ENCODE measurements at places on chromosomes 5 and 9.

DNA sequence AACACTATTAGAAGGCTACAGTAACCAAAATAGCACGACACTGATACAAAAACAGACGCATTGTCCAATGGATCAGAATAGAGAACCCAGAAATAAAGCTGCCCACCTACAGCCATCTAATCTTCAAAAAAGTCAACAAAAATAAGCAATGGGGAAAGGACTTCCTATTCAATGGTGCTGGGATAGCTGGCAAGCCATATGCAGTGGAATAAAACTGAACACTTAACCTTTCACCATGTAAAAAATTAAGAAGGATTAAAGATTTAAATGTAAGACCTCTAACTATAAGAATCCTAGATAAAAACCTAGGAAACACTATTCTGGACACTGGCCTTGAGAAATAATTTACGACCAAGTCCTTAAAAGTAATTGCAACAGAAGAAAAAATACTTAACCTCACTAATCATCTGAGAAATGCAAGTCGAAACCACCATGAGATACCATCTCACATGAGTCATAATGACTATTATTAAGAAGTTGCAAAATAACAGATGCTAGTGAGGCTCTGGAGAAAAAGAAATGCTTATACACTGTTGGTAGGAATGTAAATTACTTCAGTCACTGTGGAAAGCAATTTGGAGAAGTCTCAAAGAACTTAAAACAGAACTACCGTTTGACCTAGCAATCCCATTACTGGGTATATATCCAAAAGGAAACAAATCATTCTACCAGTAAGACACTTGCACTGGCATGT, 203.3 kb upstream of the CDH9 start:
- no peak for DNase-seq

- no peak for DNase-seq
Measured at GRCh38 chr9:77291714-77292113, 114.4 kb downstream of the VPS13A start.

GRCh38 chr9:86486891-86487837, 133.0 kb upstream of the TUT7 start:
- no peak for DNase-seq

- no peak for DNase-seq
Measured at GRCh38 chr5:124662181-124662781, 84.2 kb downstream of the ZNF608 start.

DNA sequence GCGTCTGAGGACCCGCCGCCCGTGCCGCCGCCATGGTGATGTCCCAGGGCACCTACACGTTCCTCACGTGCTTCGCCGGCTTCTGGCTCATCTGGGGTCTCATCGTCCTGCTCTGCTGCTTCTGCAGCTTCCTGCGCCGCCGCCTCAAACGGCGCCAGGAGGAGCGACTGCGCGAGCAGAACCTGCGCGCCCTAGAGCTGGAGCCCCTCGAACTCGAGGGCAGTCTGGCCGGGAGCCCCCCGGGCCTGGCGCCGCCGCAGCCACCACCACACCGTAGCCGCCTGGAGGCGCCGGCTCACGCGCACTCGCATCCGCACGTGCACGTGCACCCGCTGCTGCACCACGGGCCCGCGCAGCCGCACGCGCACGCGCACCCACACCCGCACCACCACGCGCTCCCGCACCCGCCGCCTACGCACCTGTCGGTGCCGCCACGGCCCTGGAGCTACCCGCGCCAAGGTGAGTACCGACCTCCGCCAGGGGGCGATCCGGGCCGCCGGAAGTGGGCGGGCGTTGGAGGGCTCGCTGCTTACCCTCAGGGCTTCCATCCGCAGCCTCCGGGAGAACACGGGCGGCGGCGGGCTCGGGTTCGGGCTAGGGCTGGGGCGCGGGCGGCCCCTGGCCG, 8.5 kb downstream of the PRR7 start:
- peak; percentile 62 for DNase-seq

- DNase-seq, result no peak
Measured at GRCh38 chr5:142748568-142749249, 21.5 kb upstream of the ARHGAP26 start.

GRCh38 chr5:57839025-57839424, 356.4 kb upstream of the ACTBL2 start:
- DNase-seq, result no peak

- no peak for DNase-seq
Measured at GRCh38 chr5:137666461-137666850, 69.4 kb downstream of the KLHL3 start.

GRCh38 chr5:96402500-96402899, 30.5 kb downstream of the PCSK1 start:
- DNase-seq, result no peak

DNA sequence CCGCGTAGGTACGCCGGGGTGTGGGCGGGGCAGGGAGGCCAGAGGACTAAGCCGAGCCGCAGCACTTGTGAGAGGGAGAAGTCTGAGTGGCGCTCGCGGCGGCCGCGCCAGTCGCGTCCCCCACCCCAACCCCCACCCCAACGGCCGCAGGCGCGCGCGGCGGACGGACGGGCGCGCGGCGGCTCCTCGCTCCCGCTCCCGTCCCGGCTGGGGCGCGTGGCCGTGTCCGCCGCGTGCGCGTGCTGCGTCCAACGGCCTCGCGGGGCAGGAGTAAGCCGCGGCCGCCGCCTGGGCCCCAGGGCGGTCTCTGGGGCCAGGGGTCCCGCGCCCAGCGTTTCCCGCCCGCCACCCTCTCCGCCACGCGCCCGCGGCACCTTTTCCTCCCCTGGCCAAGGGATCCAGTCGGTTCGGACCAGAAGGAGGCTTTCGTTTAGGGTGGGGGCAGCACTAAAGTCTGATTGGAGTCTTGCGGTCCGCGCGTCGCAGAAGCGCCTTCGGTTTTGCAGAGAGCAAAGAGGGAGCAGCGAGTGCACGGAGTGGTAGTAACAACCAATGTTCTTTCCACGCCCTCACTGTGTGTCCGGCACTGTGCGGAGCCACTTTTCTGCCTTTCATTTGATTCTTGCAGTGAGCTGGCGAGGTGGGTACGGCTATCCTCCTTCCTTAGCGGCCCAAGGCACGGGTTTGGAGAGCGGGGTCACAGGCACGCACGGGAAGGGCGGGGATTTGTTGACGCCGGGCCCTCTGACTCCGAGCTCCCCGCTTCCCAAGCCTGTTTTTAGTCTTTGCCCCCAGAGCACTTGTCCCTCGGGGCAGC, 483 bp downstream of the G3BP1 start:
- DNase-seq, result no peak

DNA sequence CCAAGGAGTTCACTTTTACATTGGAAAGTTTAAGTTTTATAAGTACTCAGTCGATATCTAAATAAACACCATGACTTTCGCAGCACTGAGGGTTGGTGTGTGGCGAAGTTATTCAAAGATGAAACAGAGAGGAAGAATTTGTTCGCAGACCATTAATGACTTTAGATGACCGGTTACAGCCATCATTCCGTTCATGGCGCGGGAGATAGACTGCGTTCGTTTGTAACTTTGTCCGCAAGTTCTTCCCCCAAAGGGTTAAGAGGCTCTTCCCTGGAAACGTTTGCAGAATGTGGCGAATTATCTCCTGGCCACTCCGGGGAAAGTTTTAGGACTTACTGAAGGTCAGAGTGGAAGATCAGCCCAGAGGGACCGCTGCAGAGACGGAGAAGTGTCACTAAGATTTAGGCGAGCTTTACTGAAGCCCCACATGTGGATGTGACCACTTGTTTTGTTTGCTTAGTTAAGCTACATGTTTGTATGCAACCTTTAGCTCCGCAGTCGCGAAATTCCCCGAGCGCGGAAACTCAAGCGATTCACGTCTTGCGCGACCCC, 2.2 kb upstream of the FOXD1 start:
- no peak for DNase-seq

DNA sequence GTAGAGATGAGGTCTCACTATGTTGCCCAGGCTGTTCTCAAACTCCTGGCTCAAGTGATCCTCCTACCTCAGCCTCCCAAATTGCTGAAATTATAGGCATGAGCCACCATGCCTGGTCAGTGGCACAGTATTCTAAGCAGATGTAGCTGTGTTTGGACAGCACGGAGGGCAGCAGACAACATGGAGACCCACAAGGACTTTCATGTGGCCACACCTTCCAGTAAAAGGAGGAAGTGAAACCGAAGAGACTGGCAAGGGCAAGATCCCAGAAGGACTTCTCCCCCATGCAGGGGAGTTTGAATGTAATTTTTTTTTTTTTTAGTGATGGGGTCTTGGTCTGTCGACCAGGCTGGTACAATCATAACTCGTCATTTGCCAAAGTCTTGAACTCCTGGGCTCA, 172.2 kb downstream of the TRPM3 start:
- no peak for DNase-seq

- DNase-seq, result no peak
Measured at GRCh38 chr9:15113288-15113687, 193.7 kb downstream of the TTC39B start.

DNA sequence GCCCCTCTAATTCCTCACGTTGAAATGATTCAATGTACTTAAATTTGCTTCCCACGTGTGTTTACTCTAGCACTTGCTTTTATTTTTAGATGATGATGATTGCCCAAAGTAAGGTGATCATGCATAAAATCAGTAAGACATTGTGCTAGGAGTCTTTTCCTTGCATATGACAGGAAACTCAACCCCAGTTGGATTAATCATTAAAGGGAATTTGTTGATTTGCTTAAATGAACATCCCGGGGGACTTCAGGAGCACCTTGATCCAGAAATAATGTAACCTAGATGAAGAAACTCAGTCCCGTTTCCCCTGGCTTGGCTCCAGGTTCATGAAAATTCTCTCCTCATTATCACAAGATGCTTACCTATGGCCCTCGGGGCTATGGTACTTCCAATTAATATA, 106.1 kb upstream of the STC2 start:
- no peak for DNase-seq

DNA sequence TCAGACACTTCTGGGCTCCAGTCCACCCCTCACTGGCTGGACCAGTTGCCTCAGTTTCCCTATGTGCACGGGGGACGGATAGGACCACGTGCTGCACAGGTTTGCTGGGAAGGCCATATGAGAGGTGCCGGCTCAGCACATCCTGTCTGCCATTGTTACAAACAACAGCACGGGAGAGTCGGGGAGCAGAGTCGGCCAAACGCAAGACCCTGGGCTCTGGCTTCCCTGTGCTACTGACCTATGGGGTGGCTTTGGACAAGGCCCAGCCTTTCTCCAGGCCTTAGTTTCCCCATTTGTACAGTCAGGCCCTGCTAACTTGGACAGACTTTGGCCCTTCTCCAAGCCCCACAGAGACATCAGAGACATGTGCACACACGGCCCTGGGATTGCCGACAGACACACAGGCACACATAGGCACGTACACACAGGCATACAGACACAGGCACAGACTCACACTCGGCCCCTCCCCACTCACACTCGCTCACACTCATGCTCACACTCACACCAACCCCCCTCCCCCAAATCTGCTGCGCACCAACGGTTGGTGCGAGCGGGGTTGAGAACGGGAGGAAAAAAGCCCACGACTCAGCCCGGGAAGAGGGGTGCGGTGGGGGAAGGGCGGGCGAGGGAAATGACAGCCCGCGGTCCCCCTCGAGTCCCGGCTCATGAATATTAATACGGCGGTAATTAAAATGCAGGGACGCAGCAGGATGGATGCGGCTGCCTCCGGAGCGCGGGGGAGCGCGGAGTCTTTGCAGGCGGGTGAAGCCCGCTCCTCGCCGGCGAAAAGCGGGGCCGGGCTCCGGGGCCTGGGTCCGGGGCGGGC, 133.0 kb downstream of the C9orf50 start:
- no peak for DNase-seq

DNA sequence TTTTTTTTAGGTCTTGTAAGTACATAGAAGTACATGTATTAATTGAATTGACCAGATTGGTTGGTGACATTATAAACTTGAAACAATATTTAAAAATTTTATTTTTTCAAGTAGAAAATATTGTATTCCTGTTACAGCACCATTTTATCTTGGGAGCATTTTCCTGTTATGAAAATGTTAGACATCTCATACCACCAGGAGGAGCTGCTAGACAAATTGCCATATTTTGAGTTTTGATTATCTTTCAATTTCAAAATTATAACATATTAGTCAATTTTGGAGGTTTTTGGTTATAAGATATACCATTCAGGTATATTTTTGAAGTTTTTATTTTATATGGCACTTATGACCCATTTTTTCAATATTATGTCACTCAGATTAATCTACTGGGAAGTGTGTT, 84.4 kb downstream of the CNTLN start:
- DNase-seq, result no peak

- DNase-seq, result no peak
Measured at GRCh38 chr9:20608582-20608981, 13.7 kb downstream of the MLLT3 start.

DNA sequence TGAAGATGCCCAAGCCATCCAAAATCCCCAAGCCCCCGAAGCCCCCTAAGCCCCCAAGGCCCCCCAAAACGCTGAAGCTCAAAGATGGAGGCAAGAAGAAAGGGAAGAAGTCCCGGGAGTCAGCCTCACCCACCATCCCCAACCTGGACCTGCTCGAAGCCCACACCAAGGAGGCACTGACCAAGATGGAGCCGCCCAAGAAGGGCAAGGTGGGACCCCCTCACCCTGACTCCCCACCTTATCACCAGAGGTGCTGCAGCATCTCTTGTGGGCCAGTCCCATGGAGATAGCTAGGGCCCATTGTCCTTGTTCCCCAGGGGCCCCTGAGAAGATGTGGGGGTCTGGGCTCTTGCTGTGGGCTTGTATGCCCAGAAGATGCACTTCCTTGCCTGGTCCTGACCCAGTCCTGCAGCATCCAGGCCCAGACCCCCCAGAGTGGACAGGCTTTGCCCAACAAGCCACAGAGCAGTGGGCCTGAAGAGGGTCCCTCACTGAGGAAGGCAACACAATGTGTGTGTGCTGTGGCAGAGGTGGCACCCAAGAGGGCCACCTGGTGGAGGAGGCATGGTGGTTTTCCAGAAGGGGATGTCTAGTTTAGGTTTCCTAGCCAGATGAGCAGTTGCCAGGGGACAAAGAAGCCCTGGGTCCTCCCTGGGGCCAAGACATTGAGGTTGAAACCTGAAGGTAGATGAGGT, 84.1 kb downstream of the PHF2 start:
- DNase-seq, result no peak

DNA sequence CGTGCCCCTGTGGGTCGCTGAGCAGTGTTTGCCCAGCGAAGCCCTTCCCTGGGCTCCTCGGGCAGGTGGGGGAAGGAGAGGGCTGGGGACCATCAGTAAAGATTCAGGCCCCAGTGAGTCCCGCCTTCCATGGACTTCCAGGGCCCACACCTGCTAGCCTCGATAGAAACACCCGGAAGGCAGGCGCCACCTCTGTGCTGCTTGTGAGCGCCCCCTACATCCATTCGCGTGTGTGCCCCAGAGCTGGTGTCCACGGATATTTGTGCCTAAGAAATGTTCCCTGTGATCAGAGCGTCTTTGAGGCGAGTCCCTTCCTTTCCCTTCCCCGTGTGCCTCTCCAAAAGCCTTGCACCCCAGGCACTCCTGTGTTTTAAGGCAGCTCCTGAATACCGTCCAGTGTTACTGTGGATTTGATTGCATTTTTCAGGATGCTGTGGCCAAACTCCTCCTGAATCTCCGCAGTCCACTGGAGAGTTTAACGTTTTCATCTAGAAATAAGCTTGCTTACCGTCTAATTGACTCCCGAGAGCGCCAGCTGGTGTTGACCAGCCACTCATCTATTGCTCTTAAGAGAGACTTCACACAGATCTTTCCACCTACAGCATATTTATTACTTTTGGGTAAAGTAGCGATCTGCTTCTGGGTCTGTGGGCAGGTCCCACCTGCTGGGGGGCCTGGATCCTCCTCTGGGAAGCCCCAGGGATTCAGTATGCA, 101.4 kb downstream of the COL5A1 start:
- DNase-seq, result no peak
